Cerebellar cortex (tissue), 1 donor: ENCODE measurements at places on chromosomes 12 and 14.
A peak's percentile ranks its signal among the peaks of the same experiment; 100 is the strongest.

DNA sequence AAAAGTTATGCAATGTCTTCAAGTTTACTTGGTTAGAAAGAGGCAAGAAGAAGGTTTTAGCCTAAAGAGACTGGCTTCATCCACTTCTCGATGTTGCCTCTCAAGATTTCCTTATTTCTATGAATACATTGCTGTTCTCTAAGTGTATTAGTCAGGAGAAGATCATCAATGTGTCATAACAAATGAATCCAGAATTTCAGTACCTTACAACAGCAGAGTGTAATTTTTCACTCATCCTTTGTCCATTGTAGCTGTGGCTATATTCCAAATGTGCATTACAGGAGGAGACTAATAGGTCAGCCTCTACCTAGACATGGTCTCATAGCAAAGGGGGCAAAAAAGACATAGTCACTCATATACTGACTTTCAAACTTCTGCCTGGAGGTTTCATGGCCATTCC is 579.1 kb downstream of the PRKD1 start:
- no peak for DNase-seq

GRCh38 chr12:15165012-15165659 is 56.1 kb downstream of the RERG start:
- no peak for DNase-seq

GRCh38 chr14:104428860-104429259 is 150.7 kb upstream of the C14orf180 start:
- no peak for DNase-seq

DNA sequence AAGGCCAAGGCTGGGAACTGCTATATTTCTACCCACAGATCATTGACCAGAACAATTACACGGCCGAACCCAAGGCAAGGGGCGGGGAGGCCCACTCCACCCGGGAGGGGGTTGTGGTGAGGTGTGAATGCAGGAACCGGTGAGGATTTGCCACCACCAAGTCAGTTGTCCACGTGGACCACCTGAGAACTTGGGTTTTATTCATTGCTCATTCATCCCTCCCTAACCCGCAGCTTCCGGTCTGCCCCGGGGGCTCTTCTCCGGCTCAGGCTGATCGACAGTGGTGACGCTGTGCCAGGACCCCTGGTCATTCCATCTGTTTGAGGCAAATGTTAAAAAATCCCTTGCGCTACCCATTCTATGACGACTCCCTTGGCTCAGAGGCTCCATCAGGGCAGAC is 127.7 kb upstream of the RTL1 start:
- peak; percentile 9 for DNase-seq

GRCh38 chr12:9895215-9895971 is 14.1 kb downstream of the KLRF2 start:
- no peak for DNase-seq

GRCh38 chr14:99268810-99269707 is 2.9 kb downstream of the BCL11B start:
- DNase-seq, result no peak

GRCh38 chr14:84483072-84483420 is 1046.9 kb upstream of the FLRT2 start:
- DNase-seq, result no peak

GRCh38 chr14:73055251-73055650 is 3.1 kb upstream of the RBM25 start:
- DNase-seq, result no peak

DNA sequence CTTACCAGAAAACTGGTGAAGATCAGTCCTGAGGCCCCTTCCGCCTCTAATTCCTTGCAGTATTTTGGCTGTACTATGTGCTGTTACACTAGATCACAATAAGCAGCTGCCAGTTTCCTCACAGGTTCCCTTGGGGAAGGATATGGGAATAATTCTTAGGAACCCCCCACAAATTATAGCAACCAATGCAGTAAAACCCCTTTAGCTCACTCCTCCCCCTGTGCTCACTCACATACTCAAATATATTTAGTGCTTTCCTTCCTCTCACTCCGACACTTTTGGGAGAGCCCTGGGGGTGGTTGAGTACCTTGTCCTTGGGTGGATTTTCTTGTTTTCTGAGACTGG is 162.7 kb downstream of the ETV6 start:
- no peak for DNase-seq

DNA sequence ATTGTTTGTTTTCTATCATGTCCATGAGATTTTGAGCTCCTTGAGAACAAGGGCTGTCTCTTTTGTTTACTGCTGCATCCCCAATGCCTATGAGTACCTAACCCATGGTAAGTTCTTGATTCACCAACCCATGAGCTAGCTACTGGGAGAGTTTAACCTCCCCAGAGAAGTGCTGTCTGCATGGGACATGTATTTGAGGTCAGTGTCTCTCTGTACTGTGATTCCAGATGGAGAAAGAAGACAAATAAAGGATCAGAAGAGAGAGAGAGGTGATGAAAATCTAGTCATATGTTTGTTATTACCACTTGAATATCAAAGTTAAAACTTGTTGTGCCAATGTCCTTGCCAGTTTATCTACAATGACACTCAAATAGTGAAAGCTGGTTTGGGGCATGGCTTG is 421.8 kb downstream of the BCAT1 start:
- DNase-seq, result no peak

DNA sequence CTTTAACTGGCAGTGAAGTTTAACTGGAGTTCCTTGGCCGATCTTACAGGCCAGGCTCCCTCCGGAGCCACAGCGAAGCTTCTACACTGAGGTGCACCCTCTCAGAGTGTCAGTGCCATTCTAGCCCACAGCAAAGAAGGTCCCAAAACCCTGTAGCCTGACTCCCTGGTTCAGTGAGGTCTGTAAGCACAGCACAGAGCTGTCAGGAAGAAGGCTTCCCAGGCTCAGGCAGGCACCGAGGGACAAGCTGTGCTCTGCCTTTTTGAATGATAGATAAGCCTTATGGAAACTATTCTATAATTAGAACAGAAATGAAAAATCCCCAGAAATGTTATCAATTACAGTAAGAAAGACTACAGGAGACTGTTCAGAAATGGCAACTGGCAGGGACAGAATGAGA is 40.2 kb downstream of the MOK start:
- no peak for DNase-seq

- DNase-seq, result no peak
These were observed 2.7 kb downstream of the MED13L start for GRCh38 chr12:116274551-116275375.

DNA sequence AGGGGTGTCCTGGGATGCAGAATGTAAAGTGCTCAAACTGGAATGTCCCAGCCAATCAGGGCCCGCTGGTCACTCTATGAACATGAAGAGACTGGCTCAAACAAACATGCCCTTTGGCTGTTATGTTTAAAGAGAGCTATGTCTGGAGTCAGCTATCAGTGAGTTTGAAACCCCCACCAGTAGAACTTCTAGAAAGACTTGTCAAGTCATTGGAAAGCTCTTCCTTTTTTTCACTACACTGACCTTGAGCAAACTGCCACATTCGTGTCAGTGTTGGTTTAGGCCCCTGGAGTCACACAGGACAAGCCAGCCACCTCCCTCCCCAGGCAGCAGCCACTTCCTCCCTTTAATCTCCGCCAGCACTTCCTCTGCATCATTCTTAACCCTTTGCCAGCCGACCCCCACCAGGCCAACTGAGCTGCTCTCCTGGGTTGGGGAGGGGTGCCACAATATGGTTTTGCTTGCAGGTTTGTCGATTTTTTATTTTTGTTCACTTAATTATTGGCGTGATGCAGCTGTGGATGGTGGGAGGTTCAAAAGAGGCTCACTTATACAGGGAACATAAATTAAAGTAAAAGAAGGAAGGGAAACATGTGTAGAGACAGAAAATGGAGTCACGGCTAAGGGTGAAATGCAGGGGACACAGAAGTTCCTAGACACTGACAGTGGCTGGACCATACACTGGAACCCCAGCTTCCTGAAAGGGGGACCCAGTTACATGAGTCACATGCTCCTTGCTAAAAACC is 25.3 kb downstream of the CMKLR1 start:
- DNase-seq, result no peak

DNA sequence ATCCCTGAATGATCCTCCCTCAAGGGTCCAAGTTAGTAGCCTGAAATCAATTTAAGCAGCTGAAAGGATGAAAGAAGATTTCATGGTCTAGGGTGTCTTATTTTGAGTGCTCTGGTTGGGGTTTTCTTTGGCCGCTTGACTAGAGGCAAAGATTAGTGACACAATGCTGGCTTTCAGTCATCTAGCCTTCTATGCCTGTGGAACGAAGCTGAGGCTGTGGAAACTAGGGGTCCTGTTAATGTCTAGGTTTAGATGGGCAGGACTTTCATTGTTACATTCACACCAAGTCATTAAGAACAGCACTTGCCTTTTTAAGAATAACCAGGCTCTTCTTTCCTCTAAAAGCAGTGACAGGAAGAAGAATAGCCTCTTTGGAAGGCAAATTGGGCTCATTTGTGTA is 253.8 kb upstream of the E2F7 start:
- DNase-seq, result no peak

GRCh38 chr14:105094193-105094907 is 29.1 kb upstream of the GPR132 start:
- DNase-seq, result no peak

GRCh38 chr12:111086947-111087700 is 166.7 kb upstream of the MYL2 start:
- no peak for DNase-seq

- no peak for DNase-seq
These were observed 52.2 kb upstream of the ANO2 start for GRCh38 chr12:5997260-5997659.

GRCh38 chr12:129790331-129790730 is 113.5 kb downstream of the TMEM132D start:
- no peak for DNase-seq

DNA sequence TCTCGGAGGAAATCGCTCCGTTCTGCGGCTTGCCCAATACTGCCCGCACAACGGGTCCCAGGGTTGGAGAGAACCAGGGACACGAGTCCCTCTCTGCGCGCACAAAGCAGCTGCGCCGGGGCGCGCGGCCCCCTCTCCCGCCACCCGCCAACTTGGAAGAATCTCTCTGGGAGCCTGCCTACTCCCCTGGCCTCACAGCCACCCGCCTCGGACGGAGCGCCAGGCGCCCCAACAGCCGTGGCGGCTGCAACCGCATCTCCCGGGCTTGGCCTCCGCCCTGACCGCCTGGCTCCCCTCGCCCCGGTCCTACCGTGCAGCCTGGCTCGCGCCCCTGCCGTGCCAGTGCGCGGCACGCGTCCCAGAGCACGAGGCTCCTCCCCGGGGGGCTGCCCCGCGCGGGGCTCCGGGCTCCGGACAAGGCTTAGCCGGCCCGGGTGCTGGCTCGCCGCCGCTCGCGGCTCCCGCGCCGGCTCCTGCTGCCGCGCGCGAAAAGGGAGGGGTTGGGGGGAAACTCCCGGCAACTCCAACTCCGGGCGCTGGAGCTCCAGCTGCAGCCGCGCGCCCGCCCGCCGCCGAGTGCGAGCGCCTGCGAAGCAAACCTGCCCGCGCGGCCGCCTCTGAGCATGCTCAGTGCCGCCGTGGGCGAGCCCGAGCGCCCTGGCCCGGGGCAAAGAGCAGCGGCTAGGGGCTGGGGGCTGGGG is at the start of gene STXBP6:
TSS of gene STXBP6 (minus strand) at position 580 of the 701 bp plus-strand sequence. CDS start 75,329 bp downstream, outside the sequence.
- DNase-seq, result no peak

GRCh38 chr12:87385322-87385721 is 643.9 kb downstream of the C12orf50 start:
- DNase-seq, result no peak

DNA sequence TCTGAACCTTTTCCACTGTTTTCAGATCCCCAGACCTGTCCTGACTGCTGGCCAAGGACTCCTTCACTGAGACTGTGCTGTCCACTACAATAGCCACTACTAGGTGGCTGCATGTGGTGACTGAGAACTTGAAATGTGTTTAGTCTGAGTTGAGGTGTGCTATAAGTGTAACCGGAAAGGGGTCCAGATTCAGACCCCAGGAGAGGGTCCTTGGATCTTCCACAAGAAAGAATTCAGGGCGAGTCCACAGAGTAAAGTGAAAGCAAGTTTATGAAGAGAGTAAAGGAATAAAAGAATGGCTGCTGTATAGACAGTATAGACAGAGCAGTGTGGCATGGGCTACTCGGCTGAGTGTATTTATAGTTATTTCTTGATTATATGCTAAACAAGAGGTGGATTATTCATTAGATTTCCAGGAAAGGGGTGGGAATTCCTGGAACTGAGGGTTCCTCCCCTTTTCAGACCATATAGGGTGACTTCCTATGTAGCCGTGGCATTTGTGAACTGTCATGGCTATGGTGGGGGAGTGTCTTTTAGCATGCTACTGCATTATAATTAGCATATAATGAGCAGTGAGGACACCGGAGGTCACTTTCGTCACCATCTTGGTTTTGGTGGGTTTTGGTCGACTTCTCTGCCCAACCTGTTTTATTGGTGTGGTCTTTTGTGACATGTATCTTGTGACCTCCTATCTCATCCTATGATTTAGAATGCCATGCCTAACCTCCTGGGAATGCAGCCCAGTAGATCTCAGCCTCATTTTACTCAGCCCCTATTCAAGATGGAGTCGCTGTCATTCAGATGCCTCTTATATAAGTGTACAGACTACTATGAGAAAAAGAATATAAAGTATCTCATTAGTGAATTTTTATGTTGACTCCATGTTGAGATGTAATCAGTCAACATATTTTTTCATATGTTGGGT is 70.0 kb upstream of the SRSF5 start:
- no peak for DNase-seq

GRCh38 chr12:93813186-93813585 is 136.0 kb downstream of the CRADD start:
- no peak for DNase-seq

- DNase-seq, result no peak
These were observed 53.4 kb downstream of the PLBD1 start for GRCh38 chr12:14514154-14514842.

DNA sequence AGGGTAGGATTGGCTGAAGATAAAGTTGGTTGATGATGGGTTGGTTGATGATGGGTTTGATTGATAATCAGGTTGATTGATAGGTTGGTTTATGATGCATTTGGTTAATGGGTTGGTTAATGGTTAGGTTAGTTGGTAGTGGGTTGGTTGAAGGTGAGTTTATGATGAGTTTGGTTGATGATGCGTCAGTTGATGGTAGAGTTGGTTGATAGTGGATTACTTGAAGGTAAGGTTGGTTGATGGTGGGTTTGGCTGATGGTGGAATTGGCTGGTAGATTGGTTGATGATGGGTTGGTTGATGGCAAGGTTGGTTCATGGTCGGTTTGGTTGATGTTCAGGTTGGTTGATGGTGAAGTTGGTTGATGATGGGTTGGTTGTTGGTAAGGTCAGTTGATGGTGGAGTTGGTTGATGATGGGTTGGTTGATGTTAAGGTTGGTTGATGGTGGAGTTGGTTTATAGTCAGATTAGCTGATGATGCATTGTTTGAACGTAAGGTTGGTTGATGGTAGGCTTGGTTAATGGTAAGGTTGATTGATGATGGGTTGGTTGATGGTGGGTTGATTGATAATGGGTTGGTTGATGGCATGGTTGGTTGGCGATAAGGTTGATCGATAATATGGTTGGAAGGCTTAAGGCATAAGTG is 146.4 kb downstream of the ADGRD1 start:
- no peak for DNase-seq

DNA sequence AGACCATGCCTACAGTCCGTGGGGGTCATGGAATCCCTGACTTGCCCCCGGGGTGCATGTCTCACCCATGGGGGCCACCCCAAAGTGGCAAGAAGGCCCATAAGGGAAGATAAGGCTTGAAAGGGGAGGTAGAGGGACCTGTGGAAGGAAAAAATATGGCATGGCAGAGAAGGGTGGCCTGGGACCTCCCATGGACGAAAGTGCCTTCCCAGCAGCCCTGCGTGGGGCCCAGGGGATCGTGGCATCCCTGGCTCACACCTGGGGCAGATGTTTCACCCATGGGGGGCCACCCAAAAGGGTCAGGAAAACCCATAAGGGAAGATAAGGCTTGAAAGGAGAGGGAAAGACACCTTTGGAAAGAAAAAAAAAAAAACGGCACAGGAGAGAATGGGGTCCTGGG is 264.6 kb downstream of the ALG10 start:
- DNase-seq, result no peak

GRCh38 chr12:1044696-1045095 is 53.7 kb downstream of the ERC1 start:
- DNase-seq, result no peak
